ENCODE measurements at places on chromosomes 11 and 22.

- DNase-seq, result no peak
These were observed 136.3 kb upstream of the TEAD1 start for GRCh38 chr11:12537778-12538401.

DNA sequence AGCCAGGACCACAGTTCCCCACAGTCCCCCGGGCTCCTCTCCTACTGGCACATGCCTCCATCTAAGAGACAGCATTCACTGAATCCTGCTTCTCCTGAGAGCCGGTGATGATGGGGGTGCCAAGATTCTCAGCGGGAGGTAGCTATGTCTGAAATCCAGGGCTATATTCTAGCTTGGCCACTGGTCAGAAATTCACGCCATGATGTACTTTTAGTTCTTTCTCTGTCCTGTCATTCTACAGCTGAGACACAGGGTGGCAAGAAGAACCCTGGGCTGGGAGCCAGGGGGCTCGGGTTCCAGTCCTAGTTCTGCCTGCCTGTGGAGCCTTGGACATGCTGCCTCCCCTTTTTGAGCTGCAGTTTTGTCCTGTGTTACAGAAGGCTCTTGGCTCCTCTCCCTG lies 59.2 kb upstream of the PHOX2A start:
- no peak for DNase-seq

GRCh38 chr11:120272303-120272702 lies 32.4 kb downstream of the POU2F3 start:
- peak; percentile 7 for DNase-seq

GRCh38 chr11:60625262-60625661 lies 74.2 kb upstream of the MS4A8 start:
- DNase-seq, result peak; percentile 4

GRCh38 chr11:102367364-102367763 lies 20.4 kb downstream of the BIRC2 start:
- no peak for DNase-seq

DNA sequence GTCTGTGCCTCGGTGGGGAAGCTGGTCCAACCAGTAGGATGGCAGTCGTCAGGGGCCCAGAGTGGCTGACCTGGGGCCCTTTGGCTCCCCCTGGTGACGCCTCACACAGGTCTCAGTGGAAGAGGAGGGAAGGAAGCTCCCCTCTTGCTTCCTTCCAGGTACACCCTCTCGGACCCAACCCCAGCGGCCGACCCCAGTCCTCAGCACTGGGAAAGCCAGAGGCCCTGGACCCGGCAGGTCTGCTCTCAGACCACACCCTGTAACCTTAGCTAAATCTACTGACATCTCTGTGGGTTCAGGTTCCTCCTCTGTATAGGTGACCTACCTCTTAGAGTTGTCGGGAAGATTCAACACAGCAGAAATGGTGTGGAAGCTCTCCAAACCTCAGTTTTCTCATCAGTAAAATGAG lies 3.4 kb upstream of the SCUBE1 start:
- DNase-seq, result no peak

DNA sequence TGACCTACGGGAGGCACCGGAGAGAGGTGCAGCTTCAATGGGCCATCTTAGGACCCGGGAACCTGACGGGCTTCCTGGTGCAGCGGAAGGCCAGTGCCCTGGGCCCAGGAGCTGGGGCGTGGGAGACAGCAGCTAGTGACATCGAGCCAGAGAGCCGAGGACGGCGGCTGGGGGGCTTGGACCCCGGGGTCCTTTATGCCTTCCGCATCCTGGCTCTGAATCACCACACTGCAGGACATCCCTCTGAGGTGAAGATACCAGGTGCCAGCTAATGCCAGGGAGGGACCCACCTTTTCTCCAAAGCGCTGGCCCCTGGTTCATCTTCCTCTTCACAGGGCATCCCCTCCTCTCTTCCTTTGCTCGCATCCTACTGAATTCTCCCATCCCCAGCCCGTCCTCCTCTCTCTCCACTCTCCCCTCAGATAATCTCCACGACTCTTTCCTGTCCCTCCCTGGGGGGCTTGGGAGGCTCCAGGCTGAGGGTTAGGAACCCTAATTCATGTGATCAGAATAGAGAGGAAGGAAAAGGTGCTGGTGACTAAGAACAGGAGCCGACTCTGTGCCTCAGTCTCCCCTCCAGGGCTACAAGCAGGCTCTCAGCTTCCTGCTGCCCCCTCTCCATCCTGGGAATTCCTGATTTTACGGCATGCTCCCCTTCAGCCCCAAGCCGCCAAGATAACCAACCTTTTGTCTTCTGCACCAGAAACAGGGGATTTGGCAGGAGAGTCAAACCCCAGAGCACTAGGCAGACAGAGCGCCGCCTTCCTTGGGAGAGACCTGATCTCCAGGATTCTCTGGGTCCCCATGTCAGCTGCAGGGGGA lies 8.5 kb downstream of the VSIG10L2 start:
- no peak for DNase-seq

GRCh38 chr11:211295-211694 lies 3.8 kb downstream of the RIC8A start:
- no peak for DNase-seq

- DNase-seq, result no peak
These were observed 534.0 kb upstream of the B3GAT1 start for GRCh38 chr11:134945993-134946392.

- no peak for DNase-seq
These were observed 1.1 kb upstream of the PDGFD start for GRCh38 chr11:104165014-104165413.

DNA sequence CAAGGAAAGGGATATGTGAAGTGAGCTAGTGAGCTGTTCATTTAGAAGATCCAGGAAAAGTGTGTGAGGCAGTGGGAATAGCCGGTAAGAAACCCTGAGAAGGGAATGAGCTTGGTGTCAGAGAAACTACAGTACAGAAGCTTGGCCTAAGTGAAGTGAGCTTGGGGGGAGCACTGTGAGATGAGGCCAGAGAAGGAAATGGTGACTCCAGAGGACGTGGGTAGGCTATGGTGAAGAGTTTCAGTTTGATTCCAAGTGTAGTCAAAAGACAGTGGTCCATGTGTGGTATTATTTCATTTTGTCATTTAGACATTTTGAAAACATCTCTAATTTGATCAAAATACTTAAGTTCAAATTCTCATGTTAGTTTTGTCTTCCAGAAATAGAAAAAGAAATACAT lies 77.2 kb downstream of the GRK3 start:
- no peak for DNase-seq

DNA sequence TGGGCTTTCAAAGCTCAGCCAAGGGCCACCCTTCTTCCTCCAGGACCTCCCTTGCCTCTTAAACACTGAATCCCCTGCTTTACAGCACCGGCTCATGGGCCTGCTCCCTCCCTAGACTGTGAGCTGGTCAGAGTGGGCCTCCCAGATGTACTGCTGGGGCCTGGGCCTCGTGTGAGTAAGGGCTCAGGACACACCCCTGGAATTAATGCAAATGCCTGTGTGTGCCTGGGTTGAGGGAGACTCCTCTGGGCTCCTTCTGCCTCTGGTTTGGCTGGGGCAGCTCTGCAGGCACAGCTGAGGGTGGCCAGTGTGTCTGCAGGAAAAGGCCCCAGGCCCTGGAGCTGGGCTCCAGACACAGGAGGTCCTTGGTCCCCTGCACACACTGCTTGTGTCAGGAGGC lies 24.2 kb downstream of the ALX4 start:
- DNase-seq, result no peak

DNA sequence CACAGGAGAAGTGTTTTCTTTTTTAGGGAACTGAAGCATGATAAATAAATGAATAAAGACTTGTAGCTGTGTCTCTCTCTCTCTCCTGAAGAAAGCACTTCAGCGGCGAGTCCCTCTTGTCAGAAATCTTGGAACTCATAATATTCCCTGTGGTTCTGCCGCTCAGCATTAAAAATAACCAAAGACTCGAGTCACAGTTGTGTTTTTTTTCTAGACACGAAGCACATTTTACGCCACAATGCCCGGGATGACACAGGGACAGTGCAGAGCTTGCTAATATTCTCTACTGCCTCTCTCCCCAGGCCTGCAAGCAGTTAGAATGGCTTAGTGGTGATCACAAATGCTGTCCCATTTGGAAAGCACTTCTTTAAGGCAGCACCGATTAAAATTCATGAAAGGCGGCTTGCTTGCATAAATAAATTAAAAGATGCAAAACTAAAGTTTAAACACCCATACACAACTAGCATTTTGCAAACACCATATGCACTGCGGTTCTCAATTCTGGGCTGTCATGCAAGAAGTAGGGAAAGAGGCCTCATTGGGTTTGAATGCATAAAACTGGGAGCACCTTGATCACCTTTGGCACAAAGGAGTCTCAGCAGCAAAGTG lies 597.4 kb downstream of the SOX6 start:
- no peak for DNase-seq
